ENCODE measurements at places on chromosomes 6 and 20.

DNA sequence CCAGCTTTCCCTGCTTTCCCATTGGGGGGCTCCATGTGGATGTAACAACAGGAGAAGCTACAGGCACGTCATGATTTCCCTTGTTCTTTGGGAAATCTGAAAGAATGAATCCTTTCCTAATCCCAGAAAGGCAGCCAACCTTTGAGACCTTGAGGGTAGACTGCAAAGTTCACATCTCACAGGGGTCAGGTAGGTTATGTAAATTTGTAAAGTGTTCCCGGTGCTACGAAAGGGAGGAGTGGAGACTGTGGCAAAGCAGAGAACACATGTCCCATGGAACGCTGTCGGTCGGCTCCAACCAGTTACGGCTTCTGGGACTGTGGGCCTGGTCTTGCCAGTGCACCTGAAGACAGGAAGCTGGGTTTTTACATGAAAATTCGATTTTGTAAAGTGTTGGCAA is 85.1 kb downstream of the RSPH3 start:
- ATAC-seq, result no peak

GRCh38 chr6:22102671-22103070 is 194.2 kb downstream of the PRL start:
- ATAC-seq, result no peak

DNA sequence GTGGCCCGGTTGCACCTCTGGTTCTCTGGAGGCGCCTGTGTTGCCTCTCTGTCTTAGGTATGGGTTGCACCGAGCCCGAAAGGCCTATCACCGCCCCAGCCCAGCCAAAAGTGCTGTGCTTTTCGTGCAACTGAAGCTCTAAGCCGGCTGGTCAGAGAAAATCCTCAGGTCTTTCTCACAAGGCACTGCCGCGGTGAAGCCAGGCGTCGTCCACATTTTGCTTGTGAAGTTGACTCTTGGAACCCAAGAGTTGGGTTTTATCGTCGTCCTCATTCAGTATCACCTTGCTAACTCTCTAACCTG is 726 bp upstream of the EMILIN3 start:
- no peak for ATAC-seq

DNA sequence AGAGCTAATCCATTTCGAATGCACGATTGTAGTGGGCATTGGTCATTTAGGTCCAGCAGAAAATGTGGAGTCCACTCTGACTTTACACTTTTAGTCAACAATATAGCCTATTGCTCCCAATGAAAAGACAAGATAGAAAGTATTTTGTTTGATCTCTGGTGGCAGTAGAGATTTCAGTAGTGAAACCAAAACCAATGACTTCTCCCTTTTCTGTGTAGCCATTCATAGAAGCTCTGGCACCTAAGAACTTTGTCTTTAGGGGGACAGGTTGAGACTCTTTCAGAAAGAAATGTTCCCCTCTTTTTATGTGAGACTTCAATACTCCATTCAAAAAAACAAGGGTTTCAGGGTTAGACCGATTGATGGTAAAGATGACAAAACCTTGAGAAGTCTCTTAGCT is 510.8 kb upstream of the POU3F2 start:
- no peak for ATAC-seq

- no peak for ATAC-seq
These were observed 42.7 kb upstream of the EZR start for GRCh38 chr6:158861686-158862381.

GRCh38 chr6:34955442-34955841 is 66.4 kb downstream of the ANKS1A start:
- ATAC-seq, result no peak

GRCh38 chr6:25659633-25660368 is 7.8 kb downstream of the SCGN start:
- ATAC-seq, result no peak

GRCh38 chr6:112335736-112336135 is 11.4 kb upstream of the RFPL4B start:
- no peak for ATAC-seq
